ENCODE measurements at places on chromosomes 4 and X.

GRCh38 chr4:44257461-44257860 is 191.1 kb downstream of the KCTD8 start:
- DNase-seq = no peak

- DNase-seq = no peak
Measured at GRCh38 chr4:16472537-16472936, 246.3 kb upstream of the TAPT1 start.

GRCh38 chr4:33746979-33747378 is 2497.3 kb downstream of the ARAP2 start:
- DNase-seq = no peak

DNA sequence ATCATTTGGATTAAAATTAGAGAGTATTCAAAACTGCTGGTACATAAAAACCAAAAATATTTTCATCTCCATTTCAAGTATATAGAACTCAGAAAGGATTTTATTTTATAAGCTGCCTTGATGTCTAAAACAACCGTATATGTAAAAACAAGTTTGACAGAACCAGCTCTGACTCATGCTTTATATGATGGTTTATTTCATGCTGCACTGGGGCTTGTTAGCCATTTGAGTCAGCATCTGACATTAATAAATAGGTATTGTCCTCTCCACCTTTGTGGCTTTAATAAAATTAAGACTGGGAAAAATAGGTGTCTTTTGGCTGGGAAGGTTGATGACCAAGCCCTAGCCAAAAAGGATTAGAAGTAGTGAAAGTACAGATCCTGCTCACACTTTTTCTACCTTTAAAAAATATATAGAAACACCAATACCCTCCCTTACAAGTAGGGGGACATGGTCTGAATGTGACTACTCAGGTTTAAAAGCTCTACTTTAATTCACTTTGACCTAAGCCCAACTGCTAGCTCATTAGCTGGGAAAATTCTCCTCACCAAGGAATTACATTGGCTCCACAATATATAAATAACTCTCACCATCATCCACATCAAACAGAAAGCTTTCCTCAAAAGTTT is 228.1 kb downstream of the ADAMTS3 start:
- no peak for DNase-seq

DNA sequence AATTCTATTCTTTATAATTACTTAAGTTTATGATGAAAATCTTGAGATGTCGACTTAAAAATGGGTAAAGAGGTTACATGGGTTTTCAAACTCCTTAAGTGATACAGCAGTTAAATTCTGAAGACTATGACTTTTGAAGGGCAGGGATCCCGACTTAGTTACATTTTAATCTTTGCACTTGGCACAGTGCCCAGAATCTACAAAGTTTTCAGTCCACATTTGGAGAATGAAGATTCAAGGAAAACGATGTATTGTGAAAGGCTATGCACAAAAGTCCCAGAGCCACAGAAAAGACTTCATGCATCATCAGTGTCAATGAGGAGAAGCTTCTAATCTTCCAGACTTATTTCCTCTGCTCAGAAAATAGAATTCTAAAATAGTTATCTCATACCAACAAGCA is 36.3 kb upstream of the GRPR start:
- no peak for DNase-seq

- DNase-seq = no peak
Measured at GRCh38 chrX:154600759-154601374, 15.9 kb downstream of the CTAG1A start.

GRCh38 chr4:16067515-16067914 is 16.3 kb downstream of the PROM1 start:
- no peak for DNase-seq

DNA sequence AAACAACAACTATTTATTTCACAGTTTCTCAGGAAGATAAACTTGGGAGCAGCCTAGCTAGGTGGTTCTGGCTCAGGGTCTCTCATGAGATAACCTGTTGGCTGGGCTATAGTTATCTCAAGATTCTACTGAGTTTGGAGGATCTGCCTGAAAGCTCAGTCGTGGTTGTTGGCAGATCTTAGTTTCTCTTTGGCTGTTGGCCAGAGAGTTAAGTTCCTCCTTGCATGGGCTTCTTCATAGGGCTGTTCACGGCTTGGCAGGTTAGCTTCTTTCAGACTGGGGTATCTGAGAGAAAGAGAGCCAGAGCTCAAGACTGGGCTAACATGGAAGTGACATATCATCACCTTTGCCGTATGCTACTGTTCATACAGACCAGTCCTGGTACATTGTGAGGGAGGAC is 28.7 kb downstream of the SEC24B start:
- no peak for DNase-seq

DNA sequence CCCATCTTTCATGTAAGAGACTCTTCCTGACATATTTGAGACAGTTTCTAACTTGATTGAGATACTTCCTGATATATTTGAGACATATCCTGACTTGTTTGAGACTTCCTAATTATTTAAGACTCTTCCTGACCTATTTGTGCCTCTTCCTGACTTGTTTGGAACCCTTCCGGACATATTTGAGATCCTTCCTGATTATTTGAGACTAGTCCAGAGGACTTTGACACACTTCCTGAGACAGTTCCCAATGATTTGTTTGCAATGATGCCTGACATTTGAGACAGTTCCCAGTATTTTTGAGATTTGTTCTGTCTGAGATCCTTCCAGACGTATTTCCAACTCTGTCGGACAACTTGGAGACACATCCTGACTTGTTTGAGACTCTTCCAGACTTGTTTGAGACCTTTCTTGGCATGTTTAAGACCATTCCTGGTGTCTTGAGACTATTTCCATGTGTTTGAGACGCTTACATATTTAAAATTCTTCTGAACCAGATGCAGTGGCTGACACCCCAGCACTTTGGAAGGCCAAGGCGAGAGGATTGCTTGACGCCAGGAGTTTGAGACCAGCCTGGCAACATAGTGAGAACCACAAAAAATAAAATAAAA is 118.9 kb upstream of the USP9X start:
- DNase-seq = no peak

GRCh38 chr4:8897251-8898167 is 25.9 kb upstream of the HMX1 start:
- DNase-seq = no peak

GRCh38 chr4:71050809-71051208 is 57.4 kb downstream of the DCK start:
- no peak for DNase-seq

DNA sequence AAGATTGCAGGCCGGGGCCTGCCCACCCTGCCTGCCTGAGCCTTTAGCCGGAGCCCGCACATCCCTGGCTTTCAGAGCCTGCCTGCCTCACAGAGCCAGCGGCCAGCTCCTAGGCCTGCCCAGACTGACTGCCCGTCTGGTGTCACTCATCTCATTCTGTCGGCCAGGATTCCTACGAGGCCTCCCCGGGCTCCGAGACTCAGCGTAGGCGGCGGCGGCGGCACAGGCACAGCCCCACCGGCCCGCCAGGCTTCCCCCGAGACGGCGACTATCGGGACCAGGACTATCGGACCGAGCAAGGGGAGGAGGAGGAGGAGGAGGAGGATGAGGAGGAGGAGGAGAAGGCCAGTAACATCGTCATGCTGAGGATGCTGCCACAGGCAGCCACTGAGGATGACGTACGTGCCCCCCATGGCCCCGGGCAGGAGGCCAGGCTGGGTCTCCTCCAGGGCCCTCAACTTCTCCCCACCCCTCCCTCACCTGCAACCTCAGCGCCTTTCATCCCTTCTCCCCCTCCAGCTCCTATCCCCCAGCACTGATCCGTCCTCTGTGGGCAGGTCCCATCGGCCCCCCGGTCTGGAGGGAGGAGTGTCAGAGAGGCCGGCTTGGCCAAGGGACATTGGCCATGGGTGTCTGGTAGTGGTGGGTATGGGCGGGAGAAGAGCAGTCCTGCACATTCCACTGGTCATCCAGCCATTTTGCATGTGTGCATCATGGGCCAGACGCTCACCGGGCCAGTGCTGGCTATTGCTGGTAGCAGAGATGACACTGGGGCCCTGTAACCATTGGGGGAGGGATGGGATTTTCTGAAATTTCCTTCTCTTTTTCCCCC is 22.6 kb upstream of the UBA1 start:
- no peak for DNase-seq

DNA sequence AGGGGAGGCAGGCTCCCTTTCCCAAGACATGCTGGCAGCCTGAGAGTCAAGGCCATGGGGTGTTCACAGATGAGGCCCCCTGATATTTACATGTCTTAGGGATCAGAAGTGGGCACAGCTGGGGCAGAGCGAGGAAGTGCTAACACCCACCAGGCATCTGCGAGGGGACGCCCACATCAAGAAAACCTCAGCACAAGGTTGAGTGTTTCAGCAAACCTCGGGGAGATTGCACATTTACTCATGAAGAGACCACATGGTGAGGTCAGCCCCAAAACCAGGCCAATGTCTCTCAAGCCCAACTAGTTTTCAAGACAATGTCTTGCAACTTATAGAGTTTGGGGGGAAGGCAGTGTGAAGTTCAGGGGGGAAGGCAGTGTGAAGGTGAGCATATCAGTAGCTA is 55.2 kb downstream of the CLNK start:
- DNase-seq = no peak

DNA sequence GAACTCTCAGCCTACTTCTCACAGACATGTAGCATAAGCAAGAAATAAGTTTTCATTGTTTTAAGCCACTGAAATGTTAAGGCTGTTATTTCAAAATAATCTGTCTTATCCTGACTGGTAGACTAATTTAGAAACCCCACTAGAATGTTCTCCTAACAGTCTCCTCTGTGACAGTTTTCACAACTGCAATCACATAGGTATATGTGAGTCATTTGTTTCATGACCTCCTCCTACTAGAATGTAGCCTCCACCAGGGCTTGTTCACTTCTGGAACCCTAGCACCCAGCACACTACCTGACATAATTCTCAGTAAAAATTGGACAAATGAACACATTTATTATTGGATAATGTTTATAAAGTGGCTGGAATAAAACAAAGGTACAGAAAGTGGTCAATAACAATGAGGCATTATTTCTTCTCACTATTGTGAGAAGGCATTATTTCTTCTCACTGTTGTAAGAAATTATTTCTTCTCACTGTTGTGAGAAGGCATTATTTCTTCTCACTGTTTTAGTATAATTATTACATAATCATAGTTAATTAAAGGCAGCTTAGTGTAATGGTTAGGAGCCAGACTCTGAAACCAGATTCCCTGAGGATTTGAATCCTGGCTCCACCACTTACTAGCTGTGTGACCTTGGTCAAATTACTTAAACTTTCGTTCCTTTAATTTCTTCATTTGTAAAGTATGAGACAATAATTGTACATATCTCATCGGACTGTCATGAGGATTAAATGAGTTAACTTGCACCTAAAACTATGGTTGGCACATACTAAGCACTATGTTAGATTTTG is 251.5 kb downstream of the RASL11B start:
- no peak for DNase-seq

DNA sequence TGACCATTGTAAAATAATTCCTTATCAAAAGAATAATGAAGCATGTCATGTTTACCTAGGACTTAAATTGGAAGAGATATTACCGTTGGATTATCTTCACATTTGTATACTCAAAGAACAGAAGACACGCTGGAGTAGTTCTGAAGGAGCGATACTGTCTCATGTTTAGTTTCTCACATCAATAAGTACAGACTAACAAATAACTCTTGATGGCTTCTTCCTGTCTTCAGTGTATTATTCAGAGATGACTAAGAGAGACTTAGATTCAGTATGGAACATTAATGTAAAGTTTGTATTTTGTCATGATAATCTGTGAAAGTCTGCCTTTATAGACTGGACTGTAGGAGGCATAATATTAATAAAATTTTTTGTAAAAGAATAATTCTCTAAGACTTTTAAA is 72.7 kb downstream of the SPRY1 start:
- no peak for DNase-seq

DNA sequence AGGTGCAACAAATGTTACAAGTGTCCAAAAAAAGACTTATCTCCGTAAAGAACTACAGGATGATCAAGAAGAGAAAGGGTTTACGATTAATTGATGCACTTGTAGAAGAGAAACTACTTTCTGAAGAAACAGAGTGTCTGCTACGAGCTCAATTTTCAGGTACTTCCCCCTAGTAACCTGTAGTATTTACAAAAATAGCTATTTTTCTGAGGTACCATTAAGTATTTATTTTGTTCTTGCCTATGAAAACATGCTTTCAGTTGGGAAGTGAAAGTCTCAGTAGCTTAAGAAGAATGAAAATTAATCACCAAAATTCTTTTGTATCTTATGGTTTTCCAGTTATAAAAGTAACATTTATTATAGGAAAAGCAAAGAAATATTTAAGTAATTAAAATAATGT is 5.9 kb downstream of the THAP9 start:
- DNase-seq = no peak

DNA sequence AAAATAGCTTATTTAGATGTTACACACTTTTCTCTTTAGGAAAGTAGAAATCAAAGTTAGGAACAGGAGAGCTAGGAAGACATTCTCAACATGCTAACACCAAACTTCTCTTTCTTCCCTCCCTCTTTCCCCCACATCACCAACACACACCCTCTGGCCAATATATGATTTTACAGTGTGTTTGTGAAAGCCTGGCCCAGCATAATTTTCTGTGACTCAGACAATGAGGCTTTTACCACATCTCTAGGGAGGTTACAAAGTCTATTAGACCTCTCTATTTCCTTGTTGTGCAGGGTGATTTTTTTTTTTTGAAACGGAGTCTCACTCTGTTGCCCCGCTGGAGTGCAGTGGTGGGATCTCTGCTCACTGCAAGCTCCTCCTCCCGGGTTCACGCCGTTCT is 189.9 kb downstream of the AASDH start:
- no peak for DNase-seq

DNA sequence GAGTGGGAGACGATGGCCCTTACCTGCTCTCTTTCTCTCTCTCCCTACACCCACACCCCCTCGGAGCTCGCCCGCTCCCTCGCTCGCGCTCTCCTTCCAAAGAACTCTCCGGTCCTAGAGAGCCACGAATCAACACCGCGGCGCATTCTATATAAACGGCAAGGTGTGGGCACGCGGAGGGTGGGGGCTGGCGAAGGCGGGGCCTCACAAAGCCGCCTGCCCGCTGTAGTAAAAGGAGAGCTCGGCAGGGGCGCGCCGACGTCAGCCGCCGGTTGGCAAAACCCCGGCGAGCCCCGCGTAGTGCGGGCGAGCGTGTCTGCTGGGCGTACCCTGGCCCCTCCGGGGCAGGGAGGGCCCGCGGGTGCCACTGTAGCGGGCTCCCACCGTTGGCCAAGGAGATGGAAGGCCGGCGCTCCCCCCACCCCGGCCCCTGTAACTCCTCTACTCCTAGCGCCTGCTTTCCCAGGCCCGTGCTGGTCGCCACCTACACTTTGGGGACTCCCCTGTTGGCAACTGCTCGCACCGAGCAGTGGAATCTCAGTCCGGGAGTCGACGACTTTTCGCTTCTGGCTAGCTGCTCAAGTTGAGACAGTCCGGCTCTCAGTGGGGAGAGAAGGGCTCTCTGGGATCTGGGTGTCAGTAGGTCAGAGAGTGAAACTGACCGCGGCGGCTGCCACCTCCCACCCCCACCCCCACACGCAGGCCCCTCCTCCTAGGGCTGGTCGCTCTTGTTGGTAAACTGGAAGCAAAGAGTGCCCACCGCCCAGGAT is 325.5 kb upstream of the F9 start:
- no peak for DNase-seq
